ENCODE measurements at places on chromosomes 12 and 14.

GRCh38 chr14:52439476-52439875, 112.8 kb downstream of the TXNDC16 start:
- DNase-seq, result no peak

DNA sequence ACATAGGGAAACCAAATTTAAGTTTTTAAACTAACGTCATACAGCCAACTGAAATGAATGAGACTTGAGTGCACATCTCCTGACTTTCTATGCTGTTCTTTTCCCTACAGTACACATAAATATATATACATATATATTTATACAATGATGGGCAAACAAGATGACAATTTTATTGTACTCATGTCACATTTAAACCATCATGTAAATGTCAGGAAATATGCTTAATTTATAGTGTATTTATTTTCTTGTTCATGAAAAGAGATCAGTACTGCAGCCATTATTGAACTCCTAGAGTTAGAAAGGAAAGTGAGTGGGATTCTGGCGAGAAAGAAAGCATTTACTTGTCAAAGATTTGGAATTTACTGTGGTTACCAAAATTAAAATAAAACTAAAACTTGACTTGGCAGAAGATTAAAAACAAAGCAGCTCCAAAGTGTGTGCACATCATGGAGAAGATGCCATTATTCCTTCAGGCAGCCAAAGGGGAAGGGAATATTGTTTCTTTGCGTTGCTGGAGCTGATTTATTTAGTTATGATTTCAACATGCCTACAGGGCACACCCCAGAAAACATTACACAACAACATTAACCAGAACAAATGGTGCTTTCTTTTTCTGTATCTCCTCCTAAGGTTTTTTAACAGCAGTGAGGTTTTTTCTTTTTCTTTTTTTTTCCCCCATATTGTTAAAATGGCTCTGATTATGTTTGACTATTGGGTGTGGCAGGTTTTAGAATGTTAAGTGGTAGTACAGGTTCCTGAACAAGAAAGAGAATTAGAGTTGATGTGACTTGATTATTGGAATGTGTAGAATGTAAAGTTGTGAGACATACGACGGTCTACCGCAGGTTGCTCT, 144.6 kb downstream of the RAD51B start:
- no peak for DNase-seq

GRCh38 chr12:124776125-124776513, 87.5 kb downstream of the SCARB1 start:
- no peak for DNase-seq

GRCh38 chr14:91911474-91912032, 35.9 kb downstream of the FBLN5 start:
- DNase-seq, result no peak

DNA sequence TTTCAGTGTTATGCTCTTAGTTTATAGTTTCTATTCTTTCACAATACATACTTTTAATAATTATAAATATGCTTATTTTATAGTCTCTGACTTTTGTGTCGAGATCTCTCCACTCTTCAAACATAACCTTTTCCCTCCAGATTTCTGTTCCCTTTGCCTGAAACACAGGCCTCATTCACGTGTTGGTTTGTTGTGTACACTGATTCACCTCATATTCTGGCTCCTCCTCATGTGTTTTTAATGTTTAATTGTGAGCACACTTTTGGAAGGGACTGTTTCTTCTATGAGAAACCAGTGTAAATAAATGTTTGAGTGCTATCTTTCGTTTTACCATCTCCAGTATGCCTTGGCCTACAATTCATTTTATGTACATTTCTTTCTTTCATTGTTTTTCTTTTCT, 20.1 kb downstream of the LIN7A start:
- no peak for DNase-seq

GRCh38 chr14:51609955-51610283, 41.8 kb upstream of the FRMD6 start:
- DNase-seq, result no peak

GRCh38 chr12:6315704-6316597, 5.5 kb downstream of the PLEKHG6 start:
- no peak for DNase-seq

DNA sequence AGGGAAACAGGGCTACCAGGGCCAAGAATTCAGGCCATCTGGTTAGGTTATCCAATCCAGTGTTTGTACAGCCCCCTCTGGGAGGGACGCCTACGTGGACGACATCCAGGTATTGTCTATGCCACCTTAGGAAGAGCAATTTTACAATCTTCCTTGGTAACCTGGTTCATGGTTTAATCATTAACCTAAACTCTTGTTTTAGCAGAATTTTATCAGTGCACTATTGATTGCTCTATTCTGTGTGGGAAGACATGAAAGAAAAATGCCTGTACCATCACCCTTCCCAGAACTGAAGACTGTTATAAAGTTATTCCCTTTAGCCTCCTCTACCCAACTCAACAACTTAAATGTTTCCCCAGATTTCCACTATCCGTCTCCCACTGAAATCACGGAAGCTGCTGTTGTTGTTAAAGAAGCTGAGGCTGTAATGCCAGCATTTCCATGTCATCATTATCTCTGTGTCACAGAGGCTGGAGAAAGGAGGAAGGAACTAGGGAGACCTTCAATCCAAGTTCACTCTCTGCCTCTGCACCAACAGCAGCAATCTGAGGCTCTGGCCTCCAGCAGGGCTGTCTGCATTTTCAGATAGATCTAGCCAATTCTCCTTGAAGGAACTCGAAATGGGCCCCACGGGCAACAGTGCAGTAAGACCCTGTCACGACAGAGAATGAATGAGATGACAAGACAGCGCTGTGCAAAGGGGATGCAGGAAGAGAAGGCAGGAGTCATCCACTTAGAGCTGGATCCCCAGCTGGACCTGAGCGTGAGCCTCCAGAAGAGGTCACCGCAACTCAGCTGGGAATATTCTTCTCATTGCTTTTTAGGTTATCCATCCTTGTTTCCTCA, 183.4 kb upstream of the GZMB start:
- no peak for DNase-seq

Data from activated T-cell treated with anti-CD3 and anti-CD28 coated beads for 48 hours (primary cell).